ENCODE measurements at places on chromosomes 7 and 10.

DNA sequence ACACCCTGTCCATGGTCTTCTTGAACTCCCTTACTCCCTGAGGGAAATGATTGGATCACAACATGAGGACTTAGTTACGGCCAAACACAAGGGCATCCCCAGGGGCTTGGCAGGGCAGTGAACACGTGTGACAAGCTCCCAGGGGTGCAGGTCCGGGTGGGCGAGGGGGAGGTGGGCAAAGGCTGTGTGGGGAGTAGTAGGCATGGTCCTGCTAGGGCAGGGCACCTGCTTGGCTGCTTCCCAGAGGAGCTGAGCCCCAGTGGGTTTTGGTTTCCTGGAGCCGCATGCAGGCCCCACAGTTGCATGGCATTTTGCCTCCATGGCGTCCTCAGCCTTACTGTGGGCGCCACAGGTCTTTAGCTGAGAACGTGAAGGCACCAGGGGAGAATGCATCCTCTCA, 46.6 kb upstream of the ZNF32 start:
- no peak for DNase-seq

DNA sequence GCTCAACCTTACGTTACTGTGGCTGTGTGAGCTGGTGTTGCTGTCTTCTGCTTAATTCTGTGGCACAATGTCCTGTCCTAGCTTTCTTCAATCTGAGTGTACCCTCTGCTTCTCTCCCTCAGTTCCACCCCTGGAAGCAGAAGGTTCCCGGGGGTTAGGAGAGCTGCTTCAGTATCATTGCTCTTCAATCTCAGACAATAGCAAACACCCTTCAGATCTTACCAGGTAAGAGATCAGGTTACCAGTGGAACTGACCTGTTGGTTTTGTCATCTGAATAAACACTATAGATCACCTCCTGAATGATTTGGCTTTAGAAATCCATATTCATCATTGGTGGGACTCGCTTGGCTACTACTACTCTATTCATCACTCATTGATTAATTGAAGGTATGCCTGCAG, 48.4 kb downstream of the DNAJB9 start:
- DNase-seq = no peak

DNA sequence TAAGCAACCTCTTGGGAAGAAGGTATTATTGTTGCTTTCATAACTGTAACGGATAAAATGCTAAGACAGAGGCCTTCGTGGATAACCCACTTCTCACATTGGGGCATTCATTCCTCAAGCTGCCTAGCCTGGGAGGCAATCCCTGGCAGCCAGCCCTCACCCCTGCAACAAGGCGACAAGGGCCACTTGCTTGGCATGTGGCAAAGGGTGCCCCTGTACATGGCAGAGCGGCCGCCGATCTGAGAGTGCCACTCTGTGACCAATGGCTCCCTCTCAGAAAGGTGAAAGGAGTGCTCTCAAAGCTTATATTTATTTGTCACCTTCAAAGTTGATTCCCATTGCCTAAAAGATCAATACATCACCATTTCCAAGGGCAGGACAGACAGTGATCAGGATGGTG, 31.9 kb downstream of the EBF3 start:
- no peak for DNase-seq

DNA sequence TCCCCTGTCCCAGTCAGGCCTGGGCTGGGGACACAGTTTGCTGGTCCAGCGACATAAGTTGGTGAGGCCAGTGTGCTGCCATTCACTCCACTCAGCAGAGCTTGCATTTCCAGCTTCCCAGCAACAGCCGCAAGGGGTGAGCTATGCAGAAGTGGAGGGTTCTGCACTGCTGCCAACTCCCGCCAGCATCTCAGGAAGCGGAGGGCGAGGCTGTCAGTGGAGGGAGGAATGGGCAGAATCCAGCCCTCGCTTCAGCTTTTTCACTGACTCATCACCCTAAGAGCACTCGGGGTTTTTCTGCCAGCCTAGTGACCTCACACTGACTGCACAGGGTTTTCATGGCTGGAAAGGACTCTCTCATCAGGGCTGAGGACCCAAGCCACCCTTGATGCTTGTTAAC, 625.1 kb upstream of the MKI67 start:
- DNase-seq = no peak

GRCh38 chr7:98267303-98267702, 14.2 kb upstream of the BRI3 start:
- no peak for DNase-seq

DNA sequence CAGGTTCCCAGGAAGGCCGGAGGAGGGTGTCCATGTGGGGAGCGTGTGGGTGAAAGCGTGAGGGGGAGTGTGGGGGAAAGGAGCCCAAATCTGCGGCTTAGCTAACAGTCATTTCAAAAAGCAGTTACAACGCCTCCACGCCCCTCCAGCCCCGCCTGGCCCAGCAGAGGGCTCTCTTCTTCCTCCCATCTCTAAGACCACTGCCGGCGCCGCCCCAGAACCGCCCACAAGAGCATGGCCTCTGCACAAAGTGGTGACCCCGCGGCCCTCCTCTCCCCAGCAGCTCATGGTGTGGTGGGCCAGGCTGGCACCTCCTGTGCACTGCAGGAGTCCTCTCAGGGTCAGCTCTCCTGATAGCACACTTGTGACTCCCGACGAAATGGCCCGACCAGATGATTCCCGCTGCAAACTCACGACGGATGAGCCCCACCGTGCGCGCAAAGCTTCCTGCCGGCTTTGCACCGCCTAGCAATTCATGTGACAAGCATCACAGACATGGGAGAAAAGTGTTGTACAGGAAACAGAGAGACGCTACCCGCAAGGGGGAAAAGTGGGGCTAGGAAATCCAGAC, 12.4 kb upstream of the HUS1 start:
- DNase-seq = peak; percentile 78

- no peak for DNase-seq
Observed at GRCh38 chr7:80334908-80335307, 177.0 kb downstream of the GNAT3 start.

DNA sequence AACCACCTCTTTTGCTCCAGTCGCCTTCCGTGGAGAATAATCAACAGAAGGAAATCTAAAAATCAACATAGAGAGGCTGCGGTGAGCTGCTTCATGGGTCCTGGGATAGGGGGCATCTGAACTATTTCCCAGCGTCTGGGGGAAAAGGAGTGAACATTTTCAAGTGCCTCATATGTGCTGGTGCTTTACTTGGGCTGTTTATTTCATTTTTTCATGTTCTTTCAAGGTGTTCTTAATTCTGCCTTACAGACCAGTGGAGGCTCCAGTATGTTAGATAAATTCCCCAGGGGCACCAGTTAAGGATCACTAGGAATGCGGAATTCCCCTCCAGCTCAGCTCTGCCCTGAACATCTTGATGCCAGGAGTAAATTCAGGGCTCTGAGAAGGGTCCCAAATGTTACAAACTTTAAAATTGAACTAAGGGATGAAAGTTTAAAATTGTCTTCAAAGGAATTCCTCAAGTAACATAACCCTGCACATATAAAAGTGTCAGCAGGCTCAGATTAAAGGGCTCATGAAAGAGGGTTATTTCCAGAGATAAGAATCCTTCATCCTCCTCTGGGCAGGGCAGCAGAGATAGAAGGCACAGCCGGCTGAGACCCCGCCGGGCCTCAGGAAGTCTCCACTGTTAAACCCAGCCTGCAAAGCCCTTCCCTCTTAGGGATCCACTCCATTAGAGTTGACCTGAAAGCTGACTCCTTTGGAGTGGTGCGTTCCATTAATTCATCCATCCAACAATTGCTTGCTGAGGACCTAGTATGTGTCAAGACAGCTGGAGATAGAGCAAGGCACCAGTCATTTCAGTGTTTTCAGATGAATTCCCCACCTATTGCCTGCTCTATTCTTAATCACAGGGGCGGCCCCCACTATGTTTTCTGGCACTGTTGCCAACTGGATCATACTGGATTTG, 345.8 kb downstream of the KCNMA1 start:
- DNase-seq = no peak

DNA sequence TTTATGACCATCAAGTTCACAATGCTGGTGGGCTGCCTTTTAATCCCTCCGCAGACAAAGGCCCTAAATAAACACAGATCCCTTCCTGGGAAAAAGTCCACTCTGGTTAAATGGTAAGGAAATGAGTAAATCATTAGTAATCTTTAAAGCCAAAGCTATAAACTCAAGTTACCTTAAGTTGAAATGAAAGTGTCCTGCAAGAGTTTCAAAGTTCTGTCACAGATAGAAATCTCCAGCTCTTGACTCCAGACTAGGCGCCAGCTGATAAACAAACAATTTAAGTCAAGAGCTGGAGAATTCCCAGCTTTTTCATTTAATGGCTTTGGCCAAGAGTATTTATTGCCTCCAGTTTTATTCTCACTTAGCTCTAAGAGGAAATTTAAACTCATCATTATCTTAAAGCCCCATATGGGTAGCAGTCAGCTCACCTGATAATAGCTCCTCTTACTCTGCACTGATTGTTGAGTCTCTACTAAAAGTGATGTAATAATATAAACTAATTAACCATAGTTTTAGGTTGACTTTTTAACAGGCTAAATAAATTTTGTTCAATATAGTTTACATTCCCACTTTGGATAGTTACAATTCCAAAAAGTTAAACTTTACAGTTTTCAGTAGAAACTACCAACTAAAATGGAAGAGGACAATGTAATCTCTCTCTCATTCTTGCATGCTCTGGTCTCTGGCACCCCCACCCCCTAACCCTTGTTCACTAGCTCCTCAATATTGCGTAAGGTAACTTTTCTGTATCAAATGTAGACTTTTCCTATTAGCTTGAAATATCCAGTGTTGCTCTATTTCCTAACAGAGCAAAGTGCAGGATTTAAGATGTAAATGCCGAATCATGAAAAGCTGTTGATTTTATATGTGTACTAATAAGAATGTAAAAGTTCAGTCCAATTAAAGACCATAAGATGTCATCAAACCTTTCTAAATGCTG, 56.1 kb downstream of the HIBADH start:
- DNase-seq = no peak

GRCh38 chr10:22554461-22555182, 159.8 kb downstream of the PIP4K2A start:
- DNase-seq = no peak

- no peak for DNase-seq
Observed at GRCh38 chr10:130862626-130863025, 448.9 kb downstream of the TCERG1L start.

DNA sequence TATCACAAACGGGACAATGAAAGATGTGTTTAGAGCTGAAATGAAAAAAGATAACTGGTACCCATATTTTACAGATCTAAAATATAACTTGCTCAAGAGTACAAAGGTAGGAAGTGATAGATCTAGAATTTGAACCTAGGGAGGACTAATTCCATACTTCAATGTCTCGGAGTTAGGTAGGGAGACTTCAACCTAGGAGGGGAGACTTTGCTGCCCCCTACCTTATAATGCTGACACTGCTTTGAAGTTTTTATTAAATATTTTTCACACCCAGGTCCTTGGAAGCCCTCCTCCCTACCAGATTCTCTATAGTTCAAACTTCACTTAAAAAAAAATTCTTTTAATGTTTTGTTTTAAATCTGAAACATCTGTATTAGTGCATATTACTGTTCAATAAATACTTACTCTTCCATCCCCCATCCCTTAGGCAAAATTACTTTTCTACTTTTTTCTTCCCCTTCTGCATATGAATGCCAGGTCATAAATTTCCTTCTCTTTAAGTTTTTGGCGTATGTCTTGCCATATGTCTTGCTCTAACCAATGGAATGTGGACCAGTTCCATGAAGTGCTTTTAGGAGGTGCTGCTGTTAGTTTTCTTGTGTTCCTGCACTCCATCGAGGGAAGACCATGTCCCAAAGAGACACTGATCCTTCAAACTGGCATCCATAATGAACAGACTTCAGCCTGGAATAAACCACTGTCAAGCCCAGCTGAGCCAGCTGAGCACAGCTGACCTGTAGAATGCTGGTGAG, 57.8 kb downstream of the MICU1 start:
- no peak for DNase-seq

- no peak for DNase-seq
Observed at GRCh38 chr7:95220328-95220727, 104.0 kb downstream of the PON1 start.

DNA sequence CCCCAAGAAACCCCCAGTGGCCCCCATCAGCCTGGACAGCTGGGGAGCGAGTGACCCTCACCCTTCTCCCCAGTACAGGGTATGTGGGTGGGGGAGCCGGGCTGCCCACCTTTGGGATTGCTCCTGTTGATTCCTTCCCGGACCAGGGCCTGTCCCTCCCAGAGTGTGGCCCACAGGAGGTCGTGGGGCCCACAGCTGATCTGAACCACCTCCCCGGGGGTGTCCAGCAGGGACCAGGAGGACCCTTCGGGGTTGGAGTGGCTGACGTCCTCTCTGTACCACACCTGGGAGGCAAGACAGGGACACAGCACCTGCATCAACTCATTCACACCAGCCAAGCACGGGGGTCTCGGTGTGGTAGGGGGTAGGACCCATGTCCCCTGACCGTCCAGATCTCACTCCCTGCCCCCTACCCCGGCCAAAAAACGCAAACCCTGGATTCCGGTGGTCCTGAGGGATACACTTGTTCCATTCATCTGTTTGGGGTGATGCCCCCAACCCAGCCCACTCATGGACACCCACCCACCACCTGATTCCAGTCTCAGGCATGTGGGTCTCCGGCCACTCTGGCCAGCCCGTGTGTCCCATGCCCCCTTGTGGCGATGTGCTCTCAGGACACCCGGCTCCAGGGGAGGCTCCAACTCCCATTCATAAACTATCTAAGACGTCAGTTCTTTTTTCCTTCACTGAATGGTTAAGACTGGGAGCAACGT, 10.9 kb downstream of the TECPR1 start:
- no peak for DNase-seq

DNA sequence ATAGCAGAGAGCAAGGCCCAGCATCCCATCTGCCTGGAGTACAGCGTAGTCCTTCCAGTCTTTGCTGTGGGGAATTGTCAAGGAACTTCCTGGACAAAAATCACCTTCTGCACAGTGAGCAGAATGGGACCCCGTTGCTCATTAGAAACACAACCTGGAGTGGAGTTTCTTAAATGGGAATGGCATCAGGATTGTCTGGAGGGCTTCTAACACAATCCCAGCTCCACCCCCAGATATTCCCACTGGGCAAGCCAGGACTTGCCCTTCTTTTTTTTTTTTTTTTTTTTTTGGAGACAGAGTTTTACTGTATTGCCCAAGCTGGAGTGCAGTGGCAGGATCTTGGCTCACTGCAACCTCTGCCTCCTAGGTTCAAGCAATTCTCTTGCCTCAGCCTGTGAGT, 356.4 kb downstream of the GALNT17 start:
- no peak for DNase-seq

GRCh38 chr10:53115660-53116059, 343.1 kb upstream of the MBL2 start:
- DNase-seq = no peak

- DNase-seq = no peak
Observed at GRCh38 chr10:131109726-131110125, 201.8 kb downstream of the TCERG1L start.

- DNase-seq = no peak
Observed at GRCh38 chr7:122942765-122943164, 52.7 kb downstream of the TAS2R16 start.

DNA sequence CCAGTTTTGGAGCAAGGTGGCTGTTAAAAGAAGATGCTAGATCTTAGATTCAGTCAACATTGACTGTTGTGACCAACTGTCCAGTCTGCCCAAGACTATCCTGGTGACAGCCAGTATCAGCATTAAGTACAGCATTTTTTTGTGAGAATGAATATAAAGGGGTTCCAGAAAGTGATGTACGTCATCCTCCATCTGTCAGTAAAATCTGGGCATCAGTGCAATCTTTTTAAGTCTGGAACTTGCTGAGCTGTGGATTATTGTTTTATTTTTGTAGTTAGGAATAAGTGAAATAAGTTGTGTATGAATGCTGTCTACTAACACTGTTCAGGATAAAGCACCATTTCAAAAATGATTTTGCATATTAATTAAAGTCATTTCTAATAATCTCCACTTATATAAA, 1020.0 kb upstream of the GHITM start:
- DNase-seq = no peak
